ENCODE measurements at places on chromosomes 6 and 20.

DNA sequence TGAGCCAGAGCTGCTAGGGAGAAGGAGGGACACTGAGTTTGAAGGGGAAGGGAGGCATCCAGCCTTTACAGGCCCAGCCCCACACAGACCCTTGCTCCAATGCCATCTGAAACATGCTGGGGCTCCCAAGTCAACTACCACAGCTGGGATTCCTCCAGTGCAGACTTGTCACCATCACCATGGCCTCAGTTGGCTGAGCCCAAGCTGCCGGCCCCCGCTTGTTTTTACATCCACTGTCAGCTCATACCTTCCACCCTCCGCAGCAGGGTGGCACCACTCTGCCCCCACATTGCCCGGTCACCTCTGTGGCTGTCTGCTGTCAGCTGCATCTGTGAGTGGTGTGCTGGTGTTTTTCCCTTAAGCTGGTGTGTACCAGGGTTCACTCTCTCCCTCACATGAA is 26.1 kb downstream of the GFOD1 start:
- no peak for DNase-seq

DNA sequence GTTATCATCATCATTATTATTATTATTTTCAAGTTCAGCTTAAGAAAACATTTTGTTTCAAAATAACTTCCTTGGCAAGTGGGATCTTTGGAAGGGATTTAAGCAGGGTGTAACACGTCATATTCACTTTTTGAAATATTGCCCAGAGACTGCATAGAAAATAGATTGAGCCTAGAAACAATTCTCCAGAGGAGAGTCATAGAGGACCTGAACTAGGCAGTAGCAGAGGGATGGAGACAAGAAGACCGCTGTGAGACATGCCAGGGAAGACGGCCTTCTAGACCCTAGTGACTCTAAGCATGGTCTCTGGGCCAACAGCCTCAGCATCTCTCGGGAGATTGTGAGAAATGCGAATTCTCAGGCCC is 55.5 kb downstream of the EDN1 start:
- DNase-seq = no peak

- no peak for DNase-seq
These were observed 64.4 kb upstream of the FUCA2 start for GRCh38 chr6:143575901-143576426.

- DNase-seq = no peak
These were observed 107.1 kb downstream of the ZDHHC14 start for GRCh38 chr6:157488058-157488457.

DNA sequence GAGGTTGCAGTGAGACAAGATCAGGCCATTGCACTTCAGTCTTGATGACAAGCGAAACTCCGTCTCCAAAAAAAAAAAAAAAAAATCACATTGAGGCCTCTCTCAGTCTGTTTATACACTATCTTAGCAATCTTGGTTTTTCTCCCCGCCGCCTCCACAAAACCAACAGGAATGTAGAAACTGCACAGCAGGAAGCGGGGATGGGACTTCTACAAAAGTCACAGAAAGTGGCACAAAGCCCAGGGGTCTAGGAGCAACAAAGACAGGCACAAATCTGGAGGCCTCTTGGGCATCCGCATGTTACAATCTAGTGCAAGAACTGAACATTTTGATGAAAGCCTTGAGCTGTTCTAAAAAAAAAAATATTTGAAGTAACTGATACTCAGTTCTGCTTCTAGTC is 48.6 kb downstream of the KDM1B start:
- no peak for DNase-seq

DNA sequence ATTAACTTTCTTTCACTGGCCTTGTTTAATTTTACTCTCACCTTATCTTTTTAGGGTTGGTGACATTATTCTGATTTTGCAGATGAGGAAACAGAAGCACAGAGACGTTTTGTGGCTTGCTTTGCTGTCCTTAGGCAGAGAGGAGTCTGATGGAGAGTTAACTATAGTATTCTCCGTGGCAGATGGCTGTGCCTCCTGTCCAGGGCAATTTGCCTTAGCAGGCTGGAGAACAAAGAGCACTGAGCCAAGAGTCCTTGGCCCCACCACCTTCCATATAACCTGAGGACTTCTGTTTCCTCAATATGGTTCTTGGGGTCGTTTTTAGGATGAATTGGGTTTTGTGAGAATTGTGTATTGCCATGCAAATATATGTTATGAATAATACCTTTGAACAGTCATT is 71.4 kb upstream of the BACH2 start:
- DNase-seq = no peak

DNA sequence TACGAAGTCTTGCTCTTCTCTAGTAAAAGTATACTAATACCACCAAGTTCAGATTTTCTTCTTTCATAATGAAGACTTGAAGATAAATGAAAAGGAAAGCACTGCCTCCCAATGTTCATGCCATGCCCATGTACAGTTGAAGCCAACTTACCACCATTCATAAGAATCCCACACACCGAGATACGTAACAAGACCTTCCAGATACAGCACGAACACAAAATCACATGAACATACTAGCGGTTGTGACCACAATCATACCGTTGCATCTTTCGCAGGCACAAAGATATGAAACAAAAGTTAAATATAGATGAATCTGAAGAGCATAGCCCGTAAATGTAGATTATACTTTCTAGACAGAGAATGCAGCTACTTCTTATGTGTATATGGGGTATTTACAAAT is 412.5 kb downstream of the CBLN4 start:
- no peak for DNase-seq

GRCh38 chr6:123804787-123805540 is 1.3 kb downstream of the NKAIN2 start:
- no peak for DNase-seq

DNA sequence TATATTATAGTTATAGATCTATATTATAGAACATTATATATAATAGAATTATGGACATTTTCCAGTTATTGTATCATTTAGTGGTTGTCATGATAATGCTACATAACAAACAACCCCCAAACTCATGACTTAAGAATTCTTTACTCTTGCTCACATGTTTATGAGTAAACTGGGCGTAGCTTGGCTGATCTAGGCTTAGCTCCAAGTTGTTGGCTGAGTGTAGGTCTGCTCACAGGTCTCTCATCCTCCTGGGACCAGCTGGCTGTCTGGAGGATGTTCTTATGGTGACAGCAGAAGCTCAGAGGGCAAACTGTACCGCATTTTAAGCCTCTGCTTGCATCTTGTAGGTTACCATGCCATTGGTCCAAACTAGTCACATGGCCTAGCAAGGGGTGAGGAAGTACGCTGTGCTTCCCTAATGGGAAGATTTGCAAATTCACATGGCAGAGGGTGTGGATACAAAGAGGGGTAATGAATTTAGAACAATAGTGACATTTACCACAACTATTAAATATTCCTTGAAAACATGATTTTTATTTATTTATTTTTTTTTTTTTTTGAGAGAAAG is 34.2 kb downstream of the ARHGAP40 start:
- no peak for DNase-seq

GRCh38 chr6:38220069-38220723 is 400.7 kb downstream of the ZFAND3 start:
- DNase-seq = no peak

GRCh38 chr20:10672624-10673127 is 1.1 kb downstream of the JAG1 start:
- DNase-seq = peak; percentile 44

DNA sequence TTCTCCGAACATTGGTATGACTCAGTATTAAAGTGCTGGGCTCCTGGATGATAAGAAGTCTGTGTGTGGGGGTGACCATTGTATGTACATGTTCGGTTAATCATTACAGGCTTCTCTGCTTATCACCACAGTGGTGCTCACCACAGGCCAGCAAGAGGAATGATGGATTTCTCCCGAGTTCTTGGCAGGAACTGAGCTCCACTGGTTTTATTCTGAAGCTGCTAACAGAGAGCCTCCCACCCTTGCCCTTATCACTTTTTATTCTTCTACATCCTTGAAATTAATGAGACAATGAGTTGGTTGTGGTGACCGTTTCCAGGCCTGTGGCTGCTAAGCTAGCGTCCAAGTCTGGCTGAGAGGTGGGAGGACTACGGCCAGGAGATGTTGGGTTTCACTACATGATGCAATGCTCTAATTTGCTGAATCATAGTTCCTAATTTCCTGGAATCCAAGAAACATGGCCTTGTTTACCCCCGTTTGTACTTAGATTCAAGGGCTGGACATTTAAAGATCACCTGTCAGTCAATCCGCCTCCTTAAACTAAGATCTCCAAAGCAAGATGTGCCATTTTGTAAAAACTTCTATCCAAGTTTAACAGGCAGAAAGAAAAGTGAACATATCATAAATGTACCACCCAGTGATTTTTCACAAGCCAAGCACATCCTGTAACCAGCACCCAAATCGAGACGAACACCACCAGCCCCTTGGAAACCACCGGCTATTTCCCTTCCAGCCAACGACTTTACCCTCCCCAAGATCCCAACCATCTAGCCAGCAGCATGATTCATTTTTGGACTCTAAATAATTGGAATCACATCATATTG is 172.5 kb downstream of the FOXA2 start:
- no peak for DNase-seq

- DNase-seq = no peak
These were observed 106.2 kb downstream of the ERMARD start for GRCh38 chr6:169857343-169858292.

GRCh38 chr6:75424618-75425548 is 68.7 kb downstream of the FILIP1 start:
- DNase-seq = no peak

DNA sequence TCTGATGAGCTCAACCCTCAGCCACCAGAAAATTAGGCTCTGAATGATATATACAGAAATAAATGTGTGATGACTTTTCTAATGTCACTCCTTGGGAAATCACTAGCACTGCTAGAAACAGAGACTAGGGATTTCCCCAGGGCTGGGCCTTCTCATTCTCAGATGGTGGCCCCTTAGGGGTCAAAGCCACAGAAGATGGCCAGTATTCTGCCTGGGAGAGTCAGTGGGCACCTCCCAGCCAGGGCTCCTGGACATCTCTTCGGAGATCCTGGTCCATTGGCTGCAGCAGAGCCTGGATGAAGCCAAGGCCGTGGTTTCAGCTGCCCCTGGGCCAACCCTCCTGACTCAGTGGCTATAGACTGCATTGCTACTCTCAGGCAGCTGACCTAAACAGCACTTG is 276.9 kb upstream of the SUPT3H start:
- no peak for DNase-seq

GRCh38 chr6:112752791-112753190 is 405.7 kb downstream of the RFPL4B start:
- no peak for DNase-seq

DNA sequence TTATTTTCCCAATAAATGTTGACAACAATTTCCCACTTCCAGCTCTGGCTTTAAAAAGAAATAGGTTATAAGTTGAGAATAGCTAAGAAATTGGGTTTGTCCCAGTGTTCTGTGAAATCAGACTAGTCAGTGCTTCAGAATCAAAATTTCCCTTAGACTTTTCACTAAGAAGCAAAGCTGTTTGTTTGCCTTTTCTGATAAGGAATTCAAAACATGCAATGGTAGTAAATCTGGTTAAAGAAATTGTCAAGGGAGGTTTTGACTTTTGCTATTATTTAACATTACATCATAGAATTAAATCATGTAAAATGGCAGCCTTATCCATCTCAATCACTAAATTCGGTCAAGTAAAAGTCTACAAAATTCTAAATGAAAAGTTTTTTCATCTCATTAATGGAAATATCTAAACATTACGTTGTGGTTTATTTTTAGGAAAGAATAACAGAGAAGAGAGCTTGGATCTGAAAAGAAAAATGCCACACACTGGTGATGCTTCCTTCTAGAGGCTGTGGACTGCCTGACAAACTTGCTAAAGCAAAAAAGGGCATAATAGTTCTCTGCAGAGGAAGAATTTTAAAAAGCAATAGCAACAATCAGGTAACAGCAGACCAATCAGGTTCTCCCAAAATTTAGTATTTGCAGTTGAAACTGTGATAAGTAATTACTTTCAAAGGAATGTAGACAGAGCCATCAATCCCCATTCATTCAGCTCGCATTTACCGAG is 36.4 kb downstream of the PLAGL1 start:
- DNase-seq = no peak

- DNase-seq = no peak
These were observed 302.0 kb downstream of the NRN1 start for GRCh38 chr6:5704708-5705107.

- DNase-seq = no peak
These were observed 168.3 kb upstream of the ECI2 start for GRCh38 chr6:4303638-4304037.

GRCh38 chr6:63919556-63920110 is 284.0 kb downstream of the PHF3 start:
- DNase-seq = no peak

DNA sequence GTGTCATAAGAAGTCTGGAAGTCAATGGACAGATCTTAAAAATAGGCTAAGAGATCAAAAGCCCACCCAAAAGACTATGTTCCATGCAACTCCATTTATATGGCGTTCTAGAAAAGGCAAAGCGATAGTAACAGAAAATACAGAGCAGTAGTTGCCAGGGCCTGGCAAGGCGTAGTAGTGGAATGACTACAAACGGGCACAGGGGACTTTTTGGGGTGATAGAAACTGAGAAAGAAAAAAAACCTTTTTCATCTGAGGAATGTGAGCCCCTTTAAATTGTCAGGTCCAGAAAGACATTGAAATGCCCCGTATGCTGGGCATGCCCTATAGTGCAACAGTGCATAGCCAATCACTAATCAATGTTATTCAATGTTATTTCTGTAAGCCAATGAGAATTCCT is 47.2 kb upstream of the FAM50B start:
- no peak for DNase-seq

DNA sequence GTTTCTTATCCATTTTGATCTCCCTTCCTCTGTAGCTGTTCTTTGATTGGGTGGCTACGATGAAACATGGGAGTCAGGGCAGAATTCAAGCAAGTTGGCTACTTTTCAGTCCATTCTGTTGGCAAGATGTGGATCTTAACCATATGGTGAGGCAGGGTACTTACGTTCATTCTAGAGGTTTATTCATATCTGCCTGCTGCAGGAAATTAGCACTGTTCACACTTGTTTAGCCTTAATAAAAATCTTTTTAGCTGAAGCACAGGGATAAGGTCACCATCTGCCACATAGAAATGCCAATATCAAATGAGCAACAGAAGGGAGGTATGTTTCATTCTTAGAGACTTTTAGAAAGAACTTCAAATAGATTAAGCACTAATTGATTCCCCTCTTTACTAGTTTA is 83.9 kb downstream of the GRIK2 start:
- no peak for DNase-seq

DNA sequence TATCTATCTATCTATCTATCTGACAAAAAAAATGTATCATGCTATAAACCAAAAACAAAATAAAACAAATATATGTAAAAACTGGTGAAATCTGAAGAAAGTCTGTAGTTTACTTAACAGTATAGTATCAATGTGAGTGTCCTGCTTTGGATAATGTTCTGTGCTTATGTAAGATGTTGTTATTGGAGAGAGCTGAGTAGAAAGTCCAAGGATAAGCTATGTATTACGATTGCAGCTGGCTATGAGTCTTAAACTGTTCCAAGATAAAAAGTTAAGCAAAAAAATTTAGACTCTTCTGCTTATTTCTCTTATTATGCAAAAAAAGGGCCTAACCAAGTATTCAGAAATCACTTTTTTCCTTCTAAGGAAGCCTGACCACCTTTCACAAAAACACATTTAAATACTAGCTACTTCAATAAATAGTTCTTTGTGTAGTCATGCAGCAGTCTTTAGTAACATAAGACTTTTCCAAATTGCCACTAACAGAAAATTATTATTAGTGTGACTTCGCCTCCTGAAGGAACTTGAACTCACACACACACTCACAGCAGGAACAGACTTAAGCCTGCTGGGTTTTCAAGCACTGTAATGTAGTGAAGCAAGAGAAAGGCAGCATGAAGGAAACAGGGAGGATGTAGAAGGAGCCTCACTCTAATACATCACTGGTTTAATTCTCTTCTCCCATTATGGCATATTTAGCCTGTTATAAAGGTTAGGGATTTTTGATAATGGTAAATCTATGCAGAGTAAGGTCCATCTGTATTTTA is 265.8 kb upstream of the GJE1 start:
- no peak for DNase-seq
